ENCODE measurements at places on chromosomes 5 and 9.

GRCh38 chr5:123557907-123558306 is 45.9 kb downstream of the CSNK1G3 start:
- no peak for DNase-seq

DNA sequence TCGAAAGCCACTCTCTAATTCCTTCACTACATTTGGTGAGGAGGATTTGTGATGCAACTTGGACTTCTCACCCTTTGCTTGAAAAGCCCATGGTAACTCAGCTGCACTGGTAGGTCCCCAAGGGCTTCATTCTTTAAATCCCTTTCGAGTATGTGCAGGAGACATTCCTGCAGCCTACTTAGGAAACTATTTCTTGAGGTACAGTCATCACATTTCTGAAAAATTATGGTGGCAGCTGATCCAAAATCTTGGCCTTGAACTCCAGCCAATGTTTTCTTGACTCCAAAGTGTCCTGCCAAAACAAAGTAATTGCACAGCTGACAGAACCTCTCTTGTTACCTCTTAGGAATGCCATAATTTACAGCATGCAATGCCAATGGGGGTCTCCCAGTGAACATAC is 99.7 kb downstream of the NPR3 start:
- no peak for DNase-seq

- no peak for DNase-seq
These were observed 31.5 kb upstream of the PPP3R2 start for GRCh38 chr9:101626295-101626694.

GRCh38 chr5:63341442-63341841 is 620.8 kb downstream of the HTR1A start:
- DNase-seq, result no peak

GRCh38 chr9:133490865-133491655 is 12.2 kb upstream of the SLC2A6 start:
- no peak for DNase-seq

DNA sequence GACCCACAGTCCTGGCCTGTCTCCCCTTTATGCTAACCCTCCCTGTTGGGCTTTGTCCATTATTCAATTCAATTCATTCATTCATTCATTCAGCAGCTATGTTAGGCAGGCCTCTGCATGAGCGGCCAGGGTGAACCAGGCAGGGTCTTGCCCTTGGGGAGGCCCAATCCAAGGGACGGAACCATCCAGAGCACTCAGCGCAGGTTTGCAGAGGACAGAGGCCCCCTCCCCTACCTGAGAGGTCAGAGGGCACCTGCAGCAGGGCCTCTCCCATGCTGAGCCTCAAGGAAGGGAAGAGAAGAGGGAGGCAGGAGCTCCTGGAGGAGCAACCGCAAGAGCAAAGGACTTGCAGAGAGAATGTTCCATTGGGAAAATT is 61.4 kb downstream of the C9orf50 start:
- no peak for DNase-seq

- no peak for DNase-seq
These were observed 79.0 kb upstream of the ZNF608 start for GRCh38 chr5:124825250-124825982.

- no peak for DNase-seq
These were observed 96.3 kb downstream of the ERCC6L2 start for GRCh38 chr9:95971815-95972214.

- no peak for DNase-seq
These were observed 11.5 kb upstream of the SSBP2 start for GRCh38 chr5:81762401-81762800.

GRCh38 chr5:100708645-100709171 is 173.5 kb downstream of the FAM174A start:
- DNase-seq, result no peak

GRCh38 chr9:89042984-89043383 is 51.7 kb downstream of the S1PR3 start:
- no peak for DNase-seq

Data from stimulated activated CD4-positive, alpha-beta T cell treated with anti-CD3 and anti-CD28 coated beads, Interleukin-12 subunit alpha, Interleukin-12 subunit beta, amount 100 ng/mL, for 24 hours (primary cell).